GM04504 (cell line): ENCODE measurements at places on chromosomes 12 and 14.

GRCh38 chr14:104724407-104724980, 465 bp downstream of the ADSS1 start:
- no peak for DNase-seq

GRCh38 chr14:38786921-38787320, 316.1 kb downstream of the SEC23A start:
- no peak for DNase-seq

GRCh38 chr12:56129206-56129941, 1.3 kb downstream of the ESYT1 start:
- no peak for DNase-seq

GRCh38 chr12:91769736-91770135, 375.9 kb downstream of the BTG1 start:
- DNase-seq = no peak

DNA sequence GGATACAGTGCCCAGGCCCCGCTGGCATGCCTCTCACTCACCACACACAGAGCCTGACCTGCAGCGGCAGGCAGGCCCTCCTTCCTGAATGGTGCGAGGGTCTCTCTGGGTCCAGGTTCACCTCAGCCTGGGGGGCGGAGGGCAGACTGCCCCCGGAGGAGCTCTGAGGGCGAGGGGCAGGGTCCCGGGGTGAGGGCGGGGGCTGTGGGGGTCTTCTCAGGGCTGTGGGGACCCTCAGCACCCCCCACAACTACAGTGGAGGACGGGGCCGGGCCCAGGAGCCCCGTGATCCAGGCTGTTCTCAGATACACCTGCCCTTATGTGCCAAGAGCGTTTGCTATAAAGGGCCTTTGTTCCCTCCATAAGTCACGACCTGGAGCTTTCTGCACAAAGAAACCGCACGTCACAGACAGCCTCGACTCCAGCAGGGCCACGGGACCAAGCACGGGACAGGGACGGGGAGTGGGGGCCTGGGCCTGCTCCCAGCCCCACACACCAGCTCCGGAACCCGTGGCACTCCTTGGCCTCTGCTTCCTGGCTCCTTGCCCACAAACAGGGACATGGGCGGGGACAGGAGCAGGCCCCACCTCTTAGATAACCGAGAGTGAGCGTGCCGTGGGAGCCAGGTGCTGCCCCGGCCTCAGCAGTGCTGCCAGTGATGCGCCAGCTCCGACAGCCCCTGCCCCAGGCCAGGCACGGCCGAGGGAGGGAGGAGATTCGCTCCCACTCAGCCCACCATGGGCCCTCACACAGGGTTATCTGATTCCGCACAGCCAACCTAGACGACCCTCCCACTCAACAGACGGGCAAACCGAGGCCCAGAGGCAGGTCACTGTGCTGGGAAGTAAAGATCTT, 101.9 kb downstream of the RFLNA start:
- no peak for DNase-seq

- no peak for DNase-seq
Measured at GRCh38 chr12:49404956-49405355, 37.7 kb downstream of the SPATS2 start.

DNA sequence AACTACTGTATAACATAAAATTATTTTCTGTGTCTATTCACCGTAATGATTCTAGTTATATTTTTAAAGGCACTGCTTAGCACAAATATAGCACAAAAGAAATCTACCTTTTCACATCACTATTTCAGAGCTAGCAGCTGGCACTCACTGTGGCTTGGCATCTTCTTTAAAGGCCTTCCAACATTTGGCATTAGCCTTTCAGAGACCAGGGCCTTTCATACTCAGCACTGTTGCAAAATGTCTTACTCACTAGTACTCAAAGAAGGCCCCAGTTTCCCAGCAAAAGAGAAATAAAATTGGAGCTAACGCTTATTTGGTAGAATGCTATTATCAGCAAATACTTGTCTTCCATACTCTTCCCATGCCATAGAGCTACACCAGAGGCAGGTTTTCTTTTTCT, 238.4 kb downstream of the MED13L start:
- no peak for DNase-seq

GRCh38 chr12:130428116-130428515, 90.4 kb downstream of the PIWIL1 start:
- no peak for DNase-seq

DNA sequence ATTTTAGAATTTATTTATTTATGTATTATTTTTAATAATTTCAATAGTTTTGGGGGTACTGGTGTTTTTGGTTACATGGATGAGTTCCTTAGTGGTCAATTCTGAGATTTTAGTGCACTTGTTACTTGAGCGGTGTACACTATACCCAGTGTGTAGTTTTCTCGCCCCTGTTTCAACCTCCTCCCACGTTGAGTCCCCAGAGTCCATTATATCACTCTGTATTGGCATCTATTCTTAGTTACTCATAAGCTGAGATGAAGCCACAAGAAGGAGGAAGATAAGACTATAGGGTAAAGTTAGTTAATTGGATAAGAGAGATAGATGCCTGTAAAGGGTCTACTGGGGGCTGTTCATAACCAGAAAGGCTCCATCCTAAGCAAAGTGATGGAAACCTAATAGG, 4.0 kb downstream of the C1S start:
- no peak for DNase-seq

DNA sequence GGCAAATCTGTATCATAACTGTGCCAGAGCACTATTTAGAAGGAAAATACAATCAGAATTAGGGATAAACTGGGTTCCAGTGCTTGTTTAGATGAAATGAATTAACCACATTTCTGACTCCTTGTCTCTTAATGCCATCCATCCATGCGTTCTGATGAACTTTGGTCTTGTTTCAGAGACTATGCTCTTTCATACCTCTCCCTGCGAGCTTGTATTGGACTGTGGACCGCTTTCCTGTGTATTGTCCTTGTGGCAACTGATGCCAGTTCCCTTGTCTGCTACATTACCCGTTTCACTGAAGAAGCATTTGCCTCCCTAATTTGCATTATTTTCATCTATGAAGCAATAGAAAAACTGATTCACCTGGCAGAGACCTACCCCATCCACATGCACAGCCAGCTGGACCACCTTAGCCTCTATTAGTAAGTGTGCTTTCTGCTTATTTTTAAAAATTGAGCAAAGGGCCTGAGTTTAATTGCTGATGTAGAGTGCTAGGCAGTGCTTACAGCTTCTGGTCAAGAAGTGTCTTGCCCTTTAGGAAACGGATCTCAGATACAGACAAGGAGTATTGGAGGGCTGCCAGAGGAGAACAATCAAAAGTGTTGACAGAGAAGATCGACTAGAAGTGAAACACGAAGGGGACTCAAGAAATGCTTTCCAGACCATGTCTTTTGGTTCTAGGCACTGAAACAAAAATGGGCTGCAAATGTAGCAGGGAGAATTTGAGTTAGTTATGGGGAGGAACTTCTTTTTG, 46.7 kb downstream of the SLC4A8 start:
- DNase-seq = no peak

DNA sequence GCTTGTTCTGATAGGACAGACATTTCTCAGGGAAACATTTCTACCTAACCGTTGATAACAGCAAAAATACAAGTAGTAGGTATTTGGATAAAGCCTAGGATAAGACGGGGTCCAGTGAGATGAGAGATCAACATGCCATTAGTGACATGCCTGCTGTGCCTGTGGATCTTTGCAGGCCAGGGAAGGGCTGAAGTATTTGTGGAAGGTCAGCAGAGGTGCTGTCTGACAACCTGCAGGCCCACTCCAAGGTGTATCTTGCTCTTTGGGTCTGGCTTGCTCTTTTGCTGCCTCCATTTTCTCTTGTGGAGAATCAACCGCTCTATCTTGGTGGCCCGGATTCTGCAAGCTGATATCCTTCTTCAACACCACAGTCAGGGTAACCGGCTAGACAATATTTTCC, 46.7 kb downstream of the MSRB3 start:
- no peak for DNase-seq

DNA sequence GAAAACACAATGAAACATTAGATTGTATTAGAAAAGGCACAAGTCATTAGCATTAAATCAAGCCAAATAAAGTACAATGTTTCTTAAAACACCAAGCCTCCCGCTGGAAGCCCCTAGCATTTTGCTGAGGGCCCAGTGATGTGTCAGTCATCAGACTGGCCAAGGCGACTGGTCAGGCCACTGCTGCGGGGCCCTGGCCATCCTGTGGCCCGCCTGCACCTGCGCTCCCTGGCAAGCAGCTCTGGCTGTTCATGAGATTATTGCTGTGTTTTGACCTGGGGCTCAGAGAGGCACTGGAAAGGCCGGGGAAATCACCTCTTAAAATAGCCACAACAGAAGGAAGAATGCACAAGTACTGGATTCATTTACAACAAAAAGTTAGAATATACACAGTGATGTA, 24.2 kb upstream of the AMN start:
- no peak for DNase-seq

GRCh38 chr12:62158013-62158412, 102.2 kb upstream of the USP15 start:
- DNase-seq = no peak

- no peak for DNase-seq
Measured at GRCh38 chr14:68726093-68726695, 66.7 kb downstream of the ZFP36L1 start.

DNA sequence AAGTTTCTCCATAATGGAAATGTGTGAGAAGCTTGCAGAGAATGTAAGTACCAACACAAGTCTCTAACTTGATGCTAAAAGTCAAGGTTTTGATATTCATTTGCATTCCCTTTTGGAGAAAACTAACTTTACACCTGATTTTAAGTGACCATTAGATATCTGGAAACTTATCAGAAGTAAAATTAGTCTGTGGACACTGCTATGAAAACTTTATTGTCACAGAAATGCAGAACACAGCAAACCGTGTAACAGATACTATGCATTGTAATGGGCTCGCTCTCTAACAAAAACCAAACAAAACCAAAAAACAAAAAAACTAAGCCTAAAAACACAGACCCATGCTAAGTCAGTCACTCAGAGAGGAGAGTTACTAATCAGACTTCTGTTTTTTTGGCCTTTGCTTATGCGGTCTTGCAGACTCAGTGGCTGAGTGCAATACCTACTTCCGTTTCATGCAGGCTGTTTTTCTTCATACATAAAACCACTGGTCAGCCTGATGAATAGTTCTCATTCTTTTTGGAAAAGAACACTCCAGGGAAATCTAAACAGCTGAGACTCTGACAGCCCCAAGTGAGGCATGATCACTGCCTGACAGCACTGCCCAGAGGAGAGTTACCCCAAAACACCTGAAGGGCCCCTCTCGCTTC, 35.7 kb downstream of the NRDE2 start:
- no peak for DNase-seq

DNA sequence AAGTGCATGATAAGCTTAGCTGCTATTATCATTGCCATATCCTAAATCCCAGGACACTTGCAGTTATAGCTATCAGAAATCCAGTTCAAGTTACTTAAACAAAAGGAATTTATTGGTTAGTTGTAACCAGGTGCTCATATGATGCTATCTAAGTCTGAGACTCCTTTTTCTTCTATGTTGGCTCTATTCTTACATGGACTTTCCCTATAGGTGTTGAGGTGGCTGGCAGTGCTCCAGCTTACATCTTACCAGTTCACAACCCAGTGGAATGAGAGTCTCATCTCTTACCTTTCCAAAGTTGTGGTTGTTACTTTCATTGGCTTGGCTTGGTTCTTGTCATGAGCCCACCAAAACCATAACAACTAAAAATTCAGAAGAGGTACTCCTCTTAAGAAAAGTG, 94.6 kb downstream of the DACT1 start:
- DNase-seq = no peak

DNA sequence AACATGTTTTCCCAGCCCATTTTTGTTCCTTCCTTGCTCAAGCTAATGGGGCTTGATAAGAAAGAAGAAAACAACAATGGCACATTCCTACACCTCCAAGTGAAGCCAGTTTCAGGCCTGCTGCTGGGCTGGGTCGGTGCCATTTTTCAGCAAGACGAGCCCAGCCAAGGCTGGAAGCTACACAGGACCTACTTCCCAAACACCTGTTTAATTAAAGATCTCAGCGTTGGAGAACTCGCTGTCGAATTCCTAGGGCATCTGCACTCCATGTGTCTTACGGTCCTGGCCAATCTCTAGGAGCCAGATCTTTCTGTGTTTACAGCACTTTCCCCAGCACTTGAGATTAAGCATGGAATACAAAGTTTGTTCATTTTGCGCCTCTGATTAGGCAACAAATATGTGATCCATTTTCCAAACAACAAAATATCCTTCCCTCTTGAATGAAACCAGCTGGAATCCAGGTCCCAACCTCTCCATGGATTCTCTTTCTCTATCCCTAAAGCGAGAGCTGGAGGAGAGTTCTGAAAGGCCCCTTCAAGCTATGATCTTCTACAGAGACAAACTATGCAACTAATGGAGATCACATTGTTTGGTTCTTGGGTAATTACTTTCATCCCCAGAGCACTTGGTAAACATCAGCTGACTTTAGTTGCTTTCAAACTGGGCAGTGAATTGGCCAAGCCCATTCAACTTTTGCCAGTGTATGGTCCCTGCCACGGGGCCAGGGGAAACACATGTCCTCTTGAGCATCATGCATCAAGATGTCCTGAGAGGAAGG, 34.3 kb upstream of the TC2N start:
- no peak for DNase-seq

DNA sequence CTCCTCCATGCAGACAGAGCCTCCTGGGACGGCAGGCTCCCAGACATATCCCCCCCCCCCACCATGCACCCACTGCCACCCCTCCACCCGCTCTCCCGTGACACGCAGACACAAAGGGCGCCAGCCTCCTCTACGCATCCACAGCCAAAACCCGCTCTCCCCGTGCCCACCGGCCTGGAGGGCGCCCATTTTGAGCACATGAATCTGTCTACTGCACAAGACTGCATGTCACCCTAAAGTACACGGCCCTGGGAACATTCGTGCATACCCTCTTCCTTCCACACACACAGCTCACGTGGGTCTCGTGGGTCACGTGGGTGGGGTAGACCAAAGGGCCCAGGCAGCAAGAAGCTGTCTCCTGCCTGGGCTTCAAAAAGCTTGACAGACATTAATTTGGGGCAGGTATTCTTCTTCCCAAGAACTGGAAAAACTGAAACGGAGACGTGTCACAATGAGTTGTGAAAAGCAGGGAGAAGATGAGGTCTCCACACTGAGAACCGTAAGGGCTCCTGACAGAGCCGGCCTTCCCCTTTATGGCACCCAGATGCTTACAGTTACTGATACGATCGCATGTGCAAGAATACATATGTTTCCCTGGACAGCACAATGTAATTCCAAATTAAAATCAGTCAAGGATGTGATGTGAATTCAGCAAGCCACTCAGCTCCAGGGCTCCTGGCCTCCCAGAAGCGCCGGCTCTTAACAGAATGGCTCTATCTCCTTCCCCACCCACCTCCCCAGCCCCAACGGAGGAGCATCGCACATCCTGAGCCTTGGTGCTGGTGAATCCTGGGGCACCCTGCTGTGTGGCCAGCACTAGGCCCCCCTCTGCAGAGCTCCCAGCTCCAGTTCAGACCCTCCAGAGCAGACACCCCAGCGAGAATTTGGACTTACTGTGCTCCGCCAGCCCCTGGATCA, 1.9 kb downstream of the TGFB3 start:
- DNase-seq = no peak

DNA sequence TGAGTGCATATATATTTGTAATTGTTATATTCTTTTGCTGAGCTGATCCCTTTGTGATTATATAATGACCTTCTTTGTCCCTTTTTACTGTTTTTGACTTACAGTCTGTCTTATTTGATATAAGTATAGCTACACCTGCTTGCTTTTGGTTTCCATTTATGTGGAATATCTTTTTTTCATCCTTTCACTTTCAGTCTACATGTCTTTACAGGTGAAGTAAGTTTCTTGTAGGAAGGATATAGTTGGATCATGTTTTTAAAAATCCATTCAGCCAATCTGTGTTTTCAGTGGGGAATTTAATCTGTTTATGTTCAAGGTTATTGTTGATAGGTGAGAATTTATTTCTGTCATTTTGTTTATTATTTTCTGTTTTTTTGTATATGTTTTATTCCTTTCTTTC, 12.1 kb downstream of the GZMH start:
- no peak for DNase-seq
